Activated CD4-positive, alpha-beta T cell treated with anti-CD3 and anti-CD28 coated beads, Interleukin-2, amount 50 U/mL, for 16 hours (primary cell): ENCODE measurements at places on chromosomes 5 and 9.
A peak's percentile ranks its signal among the peaks of the same experiment; 100 is the strongest.

GRCh38 chr5:15555176-15555575 is 55.2 kb downstream of the FBXL7 start:
- DNase-seq, result no peak

DNA sequence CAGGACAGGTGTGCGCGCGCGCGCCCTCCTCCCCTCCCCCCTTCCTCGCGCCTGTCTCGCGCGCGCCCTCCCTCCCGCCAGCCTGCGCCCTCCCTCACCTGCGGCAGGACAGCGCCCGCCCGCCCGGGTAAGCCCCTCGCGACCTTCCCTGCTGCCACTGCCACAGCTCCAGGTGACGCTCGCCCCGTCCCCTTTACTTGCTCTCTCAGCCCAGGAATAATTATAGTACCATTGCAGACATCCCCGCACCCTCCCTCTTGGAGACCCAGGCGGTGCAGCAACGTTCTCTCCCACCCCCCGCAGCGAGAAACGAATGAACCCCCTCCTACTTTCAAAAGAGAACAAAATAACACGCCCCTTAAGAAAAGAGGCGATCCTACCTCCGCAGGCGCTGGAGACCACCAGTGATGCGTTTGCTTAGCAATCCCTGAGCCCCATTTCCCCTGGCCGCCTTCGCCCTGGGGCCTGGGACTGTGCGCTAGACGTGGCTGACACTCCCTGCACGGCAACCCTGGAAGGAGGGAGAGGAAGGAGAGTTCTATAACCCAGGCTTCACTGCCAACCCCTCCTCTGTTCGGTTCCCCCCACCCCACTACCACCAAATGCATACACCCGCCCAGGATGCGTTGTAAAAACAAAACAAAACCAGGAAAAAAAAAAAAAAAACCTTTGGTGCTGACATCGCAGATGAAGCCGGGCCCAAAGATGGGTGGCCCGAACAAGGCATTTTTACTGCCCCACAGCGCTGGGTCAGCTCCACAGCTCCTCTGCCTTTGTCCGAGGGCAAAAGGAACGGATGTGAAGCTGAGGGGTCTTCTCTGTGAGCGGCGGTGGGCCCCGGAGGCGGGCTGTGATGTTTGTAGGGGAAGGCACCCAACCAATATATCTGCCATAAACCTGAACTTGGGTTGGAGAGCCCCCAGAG is 5.6 kb upstream of the PURA start:
- DNase-seq, result peak; percentile 16

GRCh38 chr5:156778752-156779151 is 71.3 kb upstream of the PPP1R2B start:
- no peak for DNase-seq

DNA sequence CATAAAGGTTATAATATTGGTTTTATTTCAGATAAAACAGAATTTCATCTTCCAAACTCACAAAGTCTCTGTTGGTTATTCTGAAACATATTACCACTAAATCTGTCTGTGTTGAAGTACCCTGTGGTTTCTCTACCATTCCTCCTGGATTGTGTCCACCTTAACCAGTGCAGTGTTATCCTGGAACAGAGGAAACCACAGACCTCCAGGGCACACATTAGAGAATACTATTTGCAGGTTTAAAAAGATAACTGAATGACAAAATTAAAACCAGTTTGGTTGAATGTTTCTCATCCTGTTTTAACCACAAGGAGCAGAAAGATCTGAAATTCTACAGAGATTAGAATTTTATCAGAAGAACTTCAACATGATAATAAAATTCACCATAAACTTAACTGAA is 251.8 kb downstream of the CWC27 start:
- DNase-seq, result no peak

GRCh38 chr5:139416651-139417050 is 12.8 kb upstream of the SPATA24 start:
- DNase-seq, result no peak

DNA sequence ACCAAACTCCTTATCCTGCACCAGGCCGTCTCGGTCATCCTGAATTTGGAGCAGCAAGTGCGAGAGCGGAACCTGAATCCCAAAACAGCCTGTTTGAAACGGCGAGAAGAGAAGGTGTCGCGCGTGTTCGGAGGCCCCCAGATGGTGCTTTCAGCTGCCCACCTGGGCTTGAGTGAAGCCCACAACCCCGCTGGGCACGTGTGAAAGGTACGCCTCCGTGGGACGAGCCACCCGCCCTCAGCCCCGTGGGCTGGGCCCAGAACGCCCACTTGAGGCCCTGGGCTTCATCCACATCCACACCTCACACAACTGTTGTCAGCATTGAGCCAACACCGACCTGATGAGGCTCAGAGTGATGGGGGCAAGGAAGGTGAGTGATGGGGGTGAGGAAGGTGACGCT is 72.8 kb downstream of the INSL6 start:
- no peak for DNase-seq

DNA sequence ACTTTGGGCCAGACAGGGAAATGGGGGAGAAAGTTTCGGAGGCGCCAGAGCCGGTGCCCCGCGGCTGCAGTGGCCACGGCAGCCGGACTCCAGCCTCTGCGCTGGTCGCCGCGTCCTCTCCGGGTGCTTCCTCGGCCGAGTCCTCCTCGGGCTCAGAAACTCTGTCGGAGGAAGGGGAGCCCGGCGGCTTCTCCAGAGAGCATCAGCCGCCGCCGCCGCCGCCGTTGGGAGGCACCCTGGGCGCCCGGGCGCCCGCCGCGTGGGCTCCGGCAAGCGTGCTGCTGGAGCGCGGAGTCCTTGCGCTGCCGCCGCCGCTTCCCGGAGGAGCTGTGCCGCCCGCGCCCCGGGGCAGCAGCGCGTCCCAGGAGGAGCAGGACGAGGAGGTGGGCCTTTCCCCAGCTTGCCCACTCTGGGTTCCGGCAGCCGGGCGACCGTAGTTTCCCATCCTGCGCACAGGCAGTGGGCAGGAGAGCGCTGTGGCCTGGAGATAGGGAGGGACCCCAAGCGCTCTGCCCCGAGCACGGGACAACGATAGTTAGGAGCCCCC is 516 bp downstream of the MAST4 start:
- DNase-seq, result no peak

DNA sequence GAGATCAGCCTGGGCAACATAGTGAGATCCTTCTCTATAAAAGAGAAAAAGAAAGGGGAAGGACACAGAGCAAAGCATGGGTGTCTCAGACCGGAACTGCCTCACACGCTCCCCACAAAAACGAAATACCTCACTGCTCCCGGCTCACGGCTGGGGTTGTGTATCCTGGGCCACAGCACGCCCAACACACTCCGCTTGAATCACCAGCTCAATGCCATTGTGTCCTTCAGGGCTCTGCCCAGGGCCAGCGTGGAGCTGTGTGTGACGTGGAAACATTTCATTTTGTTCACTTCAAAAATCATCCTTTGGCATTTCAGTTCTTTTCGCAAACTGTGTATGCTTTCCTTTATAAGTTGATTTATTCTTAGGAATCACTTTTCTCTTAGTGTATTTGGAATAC is 279.5 kb downstream of the IRX1 start:
- DNase-seq, result no peak

- DNase-seq, result no peak
These were observed 57.1 kb downstream of the MOCS2 start for GRCh38 chr5:53052499-53052898.

DNA sequence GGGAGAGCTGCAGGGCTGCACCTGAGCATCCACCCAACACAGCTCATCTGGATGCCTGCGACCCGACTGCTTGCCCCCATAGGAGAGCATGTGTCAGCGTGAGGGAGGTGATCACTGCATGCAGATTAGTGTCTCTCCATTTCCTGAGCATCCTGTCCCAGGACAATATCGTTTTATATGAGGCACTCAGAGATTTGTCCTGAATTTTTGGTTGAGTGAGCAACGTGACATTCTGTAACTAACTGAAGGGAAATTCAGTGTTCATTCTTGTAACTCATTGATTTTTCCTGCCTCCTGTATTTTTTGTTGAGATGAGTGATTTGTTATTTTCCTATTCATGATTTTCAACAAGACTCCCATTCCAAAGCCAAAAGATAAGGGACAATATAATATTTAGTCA is 20.7 kb upstream of the ANKRD34B start:
- DNase-seq, result no peak

- DNase-seq, result no peak
These were observed 31.5 kb upstream of the MVB12B start for GRCh38 chr9:126295082-126295477.

DNA sequence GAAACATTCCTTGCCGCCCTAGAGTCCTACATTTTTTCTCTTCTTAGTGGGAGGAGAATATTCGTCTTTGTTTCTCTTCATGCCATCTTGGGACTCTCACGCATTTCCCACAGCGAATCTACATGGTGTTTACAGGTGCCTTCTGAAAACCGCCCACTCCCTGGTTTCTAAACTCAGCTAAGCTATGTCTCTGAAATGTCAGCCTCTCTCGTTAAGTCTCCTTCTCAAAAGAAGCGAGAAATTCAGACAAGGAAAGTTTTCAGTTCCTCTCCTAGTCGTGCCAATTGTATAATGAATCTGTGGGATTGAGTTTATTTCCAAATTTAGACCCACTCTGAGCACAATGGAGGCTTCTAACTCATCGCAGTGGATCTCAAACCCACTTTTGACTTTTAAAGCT is 186.8 kb upstream of the NFIB start:
- no peak for DNase-seq

GRCh38 chr9:35510754-35511428 is 21.0 kb downstream of the RUSC2 start:
- no peak for DNase-seq

GRCh38 chr9:117084221-117084620 is 330.6 kb downstream of the ASTN2 start:
- DNase-seq, result no peak

DNA sequence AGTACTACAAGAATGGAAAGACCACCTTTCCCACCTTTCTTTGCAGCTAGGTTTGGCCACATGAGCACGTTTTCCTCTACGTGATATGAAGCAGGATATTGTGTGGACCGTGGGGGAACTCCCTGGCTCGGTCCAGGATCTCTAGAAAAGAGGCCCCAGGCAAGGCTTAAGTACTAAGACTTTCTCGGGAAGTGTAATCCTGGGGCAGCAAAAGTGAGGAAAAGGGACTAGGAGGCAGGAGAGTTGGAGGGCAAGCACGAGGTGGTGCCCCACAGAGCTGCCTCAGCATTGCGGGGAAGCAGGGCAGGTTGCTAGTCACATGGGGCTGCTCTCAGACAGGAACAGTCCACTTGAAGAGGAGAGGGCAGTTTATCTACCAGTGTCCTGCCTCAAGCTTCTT is 235.1 kb downstream of the GADD45G start:
- DNase-seq, result no peak

GRCh38 chr5:173429489-173430150 is 101.4 kb upstream of the STC2 start:
- DNase-seq, result no peak

DNA sequence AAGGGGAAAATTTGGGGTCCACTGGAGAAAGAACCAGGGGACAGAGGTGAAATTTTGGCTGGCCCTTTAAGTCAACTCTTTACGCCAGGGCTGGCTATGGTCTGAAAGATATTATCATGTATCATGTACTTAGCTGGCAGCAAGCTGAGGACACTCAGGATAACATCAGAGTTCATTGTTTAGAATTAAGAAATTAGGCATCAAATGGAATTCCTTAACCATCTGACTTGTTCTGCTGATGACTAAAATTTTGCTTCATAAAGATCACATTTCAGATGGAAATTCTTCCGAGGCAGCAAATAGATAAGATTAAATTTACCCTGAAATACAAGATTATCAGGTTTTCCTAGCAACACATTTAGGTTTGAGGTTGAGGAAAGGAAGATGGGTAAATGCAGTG is 269.4 kb upstream of the KLF9 start:
- DNase-seq, result no peak

GRCh38 chr9:130713286-130713960 is 19.8 kb downstream of the EXOSC2 start:
- peak; percentile 8 for DNase-seq

GRCh38 chr9:93205896-93206575 is 22.1 kb downstream of the WNK2 start:
- no peak for DNase-seq

DNA sequence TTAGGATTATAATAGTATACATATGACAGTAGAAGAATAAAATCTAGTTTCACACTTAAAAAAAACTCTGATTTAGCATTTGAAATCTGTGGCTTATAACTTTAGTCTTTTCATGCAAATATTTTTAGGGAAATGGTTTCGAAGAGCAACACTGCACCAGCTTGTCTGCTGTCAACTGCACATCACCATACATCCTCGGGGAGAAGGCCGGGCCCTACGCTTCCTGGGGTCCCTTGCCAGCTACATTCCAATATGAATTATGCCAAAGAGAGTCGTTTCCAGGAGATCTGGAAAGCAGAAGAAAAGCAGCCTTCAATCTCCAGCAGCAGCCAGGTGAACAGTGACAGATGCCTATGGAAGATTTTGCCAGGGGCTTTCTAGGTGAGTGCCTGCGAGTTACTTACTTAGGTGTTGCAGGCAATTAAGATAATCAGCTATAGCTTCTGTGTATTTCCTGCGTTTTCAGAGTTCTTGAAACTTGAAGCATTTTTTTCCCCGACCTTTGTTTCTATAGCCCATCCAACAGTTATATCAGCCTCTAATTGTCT is 166.8 kb downstream of the TRPM3 start:
- DNase-seq, result no peak

DNA sequence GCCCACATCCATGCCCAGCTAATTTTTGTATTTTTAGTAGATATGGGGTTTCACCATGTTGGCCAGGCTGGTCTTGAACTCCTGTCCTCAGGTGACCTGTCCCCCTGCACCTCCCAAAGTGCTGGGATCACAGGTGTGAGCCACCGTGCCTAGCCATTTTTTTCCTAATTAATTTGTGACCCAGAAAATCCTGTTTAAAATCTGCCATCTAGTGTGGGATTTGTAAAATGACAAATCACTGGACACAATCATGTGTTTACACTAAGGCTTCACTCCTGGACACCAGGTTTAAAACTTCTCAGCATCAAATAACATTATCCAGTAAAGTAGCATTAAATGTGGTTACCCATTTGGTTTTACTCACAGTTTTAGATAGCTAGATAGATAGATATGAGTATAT is 18.6 kb upstream of the KDM4C start:
- DNase-seq, result no peak

DNA sequence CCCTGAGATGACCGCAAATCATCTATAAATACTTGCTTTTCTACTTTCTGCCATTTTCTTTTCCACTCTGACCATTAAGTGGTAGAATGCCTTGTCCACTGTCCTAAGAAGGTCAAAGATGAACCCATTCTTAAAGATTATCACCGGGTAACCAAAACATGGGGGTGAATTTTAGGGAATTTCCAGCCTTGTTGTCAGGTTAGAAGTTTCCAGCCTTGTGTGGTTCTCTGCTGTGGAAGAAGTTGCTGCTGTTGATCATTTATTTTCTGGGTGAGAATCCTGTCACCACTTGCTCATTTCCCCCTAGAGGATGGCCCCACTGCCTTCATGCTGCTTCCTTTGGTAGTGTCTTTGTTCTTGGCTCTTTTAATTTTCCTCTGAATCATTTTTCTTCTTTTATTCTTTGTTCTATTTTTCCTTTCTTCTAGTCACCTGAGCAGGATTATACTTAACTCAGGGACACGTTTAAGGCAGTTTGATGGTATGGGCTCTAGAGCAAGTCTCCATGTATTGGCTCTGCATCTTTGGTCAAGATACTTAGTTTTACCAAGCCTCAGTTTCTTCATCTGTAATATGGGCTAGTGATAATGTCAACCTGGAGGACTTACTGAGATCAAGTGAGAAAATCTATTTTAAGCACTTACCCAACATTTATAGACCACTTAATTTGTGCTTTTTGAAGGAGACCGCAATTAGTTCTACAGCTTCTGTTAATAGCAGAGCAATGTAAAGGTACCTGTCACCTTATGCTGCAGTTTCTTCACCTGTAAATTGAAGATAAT is 266.2 kb downstream of the ARHGAP26 start:
- no peak for DNase-seq
